ENCODE measurements at places on chromosomes 16 and 17.

GRCh38 chr17:10698096-10698818 is 863 bp downstream of the ADPRM start:
- no peak for DNase-seq

GRCh38 chr17:32798938-32799337 is 78.0 kb downstream of the MYO1D start:
- no peak for DNase-seq

DNA sequence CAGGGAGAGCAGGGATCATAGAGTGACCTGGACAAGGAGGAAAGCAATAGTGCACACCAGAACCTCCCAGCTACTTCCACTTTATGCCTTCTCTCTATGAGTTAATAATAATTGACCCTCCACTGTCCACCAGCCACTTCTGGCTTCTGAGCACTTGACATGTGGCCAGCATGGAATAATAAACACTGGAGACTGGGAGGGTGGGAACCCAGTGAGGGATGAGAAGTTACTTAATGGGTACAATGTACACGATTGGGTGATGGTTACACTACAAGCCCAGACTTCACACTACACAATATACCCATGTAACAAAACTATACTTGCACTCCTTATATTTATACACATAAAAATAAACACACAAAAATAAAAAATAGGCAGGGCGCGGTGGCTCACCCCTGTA is 11.4 kb downstream of the CDC42EP4 start:
- no peak for DNase-seq

GRCh38 chr16:81623365-81624102 is 155.6 kb upstream of the PLCG2 start:
- no peak for DNase-seq

DNA sequence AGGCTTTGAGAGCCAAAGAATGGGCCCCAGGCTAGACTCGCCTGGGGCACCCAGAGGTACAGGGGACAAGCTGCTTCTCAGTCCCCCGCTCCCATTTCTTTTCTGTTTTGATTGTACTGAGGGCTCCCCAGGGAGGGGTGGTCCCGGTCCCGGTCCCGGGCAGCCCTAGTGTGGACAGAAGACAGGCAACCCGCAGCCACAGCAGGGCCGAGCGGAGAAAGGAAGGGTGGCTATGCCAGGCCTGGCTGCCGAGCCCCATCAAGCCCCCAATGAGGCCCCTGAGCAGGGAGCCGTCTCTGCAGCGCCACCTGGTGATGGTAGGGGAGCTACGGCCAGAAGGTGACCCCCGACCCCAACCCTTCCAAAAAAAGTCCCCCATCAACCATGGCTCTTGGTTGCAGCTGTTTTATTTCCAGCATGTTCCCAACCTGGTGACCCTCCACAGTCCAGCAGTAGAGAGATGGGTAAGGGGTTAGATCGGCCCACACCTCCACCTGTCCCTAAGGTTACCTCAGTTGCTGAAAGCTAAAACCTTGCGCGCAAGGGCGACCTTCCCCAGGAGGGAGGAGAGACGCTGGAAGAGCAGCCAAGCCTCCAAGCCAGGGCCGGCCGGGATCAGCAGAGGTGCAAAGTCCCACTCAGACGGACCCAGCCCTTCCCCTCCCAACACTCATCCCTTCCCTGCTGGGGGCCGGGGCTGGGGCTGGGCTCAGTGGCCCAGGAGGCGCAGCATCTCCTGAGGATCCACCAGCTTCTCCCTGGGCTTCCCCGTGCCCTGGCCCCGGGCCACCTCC is 2.6 kb upstream of the GRIN2C start:
- DNase-seq, result peak; percentile 93

- peak; percentile 96 for DNase-seq
These were observed at the start of gene CHTF18 for GRCh38 chr16:788399-789126. Gene CHTF18, plus strand, starts transcription at chr16:788620. Its CDS starts 65 bp downstream, at chr16:788685.

DNA sequence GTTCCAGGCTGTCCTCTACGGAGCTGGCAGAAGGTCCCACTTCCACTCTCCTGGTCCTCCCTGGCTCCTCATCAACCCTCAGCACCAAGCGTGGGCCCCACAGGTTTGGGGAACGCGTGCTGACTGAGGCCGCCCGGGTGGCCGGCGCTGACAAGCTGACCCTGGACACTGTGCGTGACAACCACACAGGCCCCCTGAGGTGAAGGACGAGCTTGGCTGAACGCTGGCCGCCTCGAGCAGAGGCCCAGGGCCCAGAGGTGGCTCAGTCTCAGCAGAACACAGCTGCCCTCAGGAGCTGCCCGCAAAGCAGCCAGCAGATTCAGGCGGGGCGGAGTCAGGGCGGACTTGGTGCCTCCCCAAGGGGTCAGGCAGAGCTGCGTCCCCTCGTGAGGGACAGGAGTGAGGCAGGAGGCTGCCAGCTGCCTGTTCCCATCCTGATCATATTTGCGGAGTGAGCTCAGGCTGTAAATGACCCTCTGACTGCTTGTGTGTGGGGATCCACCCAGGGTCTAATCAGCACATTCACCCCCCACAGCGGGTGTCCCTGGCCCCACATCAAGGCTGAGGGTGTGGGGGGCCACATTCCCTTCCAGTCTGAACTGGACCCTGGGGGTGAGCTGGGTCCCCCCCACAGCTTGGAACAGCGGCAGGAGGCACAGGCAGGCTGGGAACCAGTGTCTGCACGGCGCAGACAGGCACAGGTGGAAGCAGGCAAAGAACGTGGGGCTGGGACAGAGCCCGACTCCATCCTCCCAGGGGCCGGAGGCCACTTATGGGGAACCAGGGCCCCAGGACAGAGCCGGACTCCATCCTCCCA is 105.1 kb upstream of the METRNL start:
- peak; percentile 59 for DNase-seq

DNA sequence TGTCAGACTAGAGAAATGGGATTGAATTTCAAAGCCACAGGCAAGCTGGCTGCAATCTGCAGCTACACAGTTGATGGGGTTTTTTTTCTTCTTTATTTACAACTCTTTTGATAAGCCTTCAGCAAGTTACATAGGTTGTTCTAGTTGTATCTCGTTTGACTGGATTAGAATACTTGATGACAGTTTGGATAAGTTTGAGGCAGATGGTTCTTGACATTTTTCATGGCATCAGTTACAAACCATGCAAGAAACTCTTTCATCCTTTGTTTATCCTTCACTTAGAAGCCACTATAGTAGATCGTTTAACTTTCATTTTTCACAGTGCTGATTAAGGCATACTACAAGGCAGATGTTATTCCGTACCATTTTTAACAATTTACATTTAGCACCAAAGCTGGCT is 238.9 kb downstream of the TOX3 start:
- DNase-seq, result no peak

DNA sequence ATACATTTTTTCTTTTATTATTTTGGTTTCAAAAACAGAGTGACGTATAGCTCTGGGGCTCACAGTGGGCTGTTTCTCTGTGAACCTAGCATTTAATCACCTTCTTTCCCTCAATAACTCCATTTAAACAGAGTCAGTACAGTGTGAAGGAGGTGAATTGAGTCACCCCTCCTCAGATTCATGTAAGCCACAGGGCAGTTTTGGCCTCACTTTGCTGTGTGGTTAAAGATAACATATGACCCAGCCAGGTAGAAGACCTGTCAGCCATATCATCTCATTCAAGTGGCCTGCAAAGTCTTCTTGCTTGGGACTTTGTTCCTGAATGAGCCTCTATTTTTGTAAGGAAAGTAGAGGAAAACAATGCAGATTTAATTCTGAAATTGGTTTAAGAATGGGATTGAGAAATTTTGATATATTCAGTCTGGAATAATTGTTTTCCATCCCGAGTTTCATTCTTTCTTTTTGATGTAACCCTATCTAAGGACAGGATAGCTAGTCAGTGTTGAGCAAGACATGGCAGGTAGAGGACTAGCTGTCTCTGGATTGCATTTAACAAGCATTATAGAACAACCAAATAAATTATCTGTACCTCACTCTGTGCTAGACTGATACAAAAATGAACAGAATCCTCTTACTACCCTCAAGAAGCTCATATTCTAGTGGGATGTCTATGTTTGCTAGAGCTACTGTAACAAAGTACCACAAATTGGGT is 13.1 kb downstream of the MAP2K6 start:
- DNase-seq, result no peak

DNA sequence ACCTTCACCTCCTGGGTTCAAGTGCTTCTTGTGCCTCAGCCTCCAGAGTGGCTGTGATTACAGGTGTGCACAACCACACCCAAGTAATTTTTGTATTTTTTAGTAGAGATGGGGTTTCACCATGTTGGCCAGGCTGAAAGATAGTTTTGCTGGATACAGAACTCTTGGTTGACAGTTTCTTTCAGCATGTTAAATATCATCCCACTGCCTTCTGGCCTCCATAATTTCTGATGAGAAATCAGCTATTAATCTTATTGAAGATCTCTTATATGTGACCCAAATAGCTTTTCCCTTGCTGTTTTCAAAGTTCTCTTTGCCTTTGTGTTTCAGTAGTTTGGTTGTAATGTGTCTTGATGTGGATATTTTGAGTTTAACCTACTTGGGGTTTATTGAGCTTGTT is 50.3 kb upstream of the BRD7 start:
- DNase-seq, result no peak

GRCh38 chr17:50558091-50558490 is 2.4 kb upstream of the CACNA1G start:
- no peak for DNase-seq

Data from ecto neural progenitor cell (in vitro differentiated cells).